ENCODE measurements at places on chromosomes 3 and 15.

DNA sequence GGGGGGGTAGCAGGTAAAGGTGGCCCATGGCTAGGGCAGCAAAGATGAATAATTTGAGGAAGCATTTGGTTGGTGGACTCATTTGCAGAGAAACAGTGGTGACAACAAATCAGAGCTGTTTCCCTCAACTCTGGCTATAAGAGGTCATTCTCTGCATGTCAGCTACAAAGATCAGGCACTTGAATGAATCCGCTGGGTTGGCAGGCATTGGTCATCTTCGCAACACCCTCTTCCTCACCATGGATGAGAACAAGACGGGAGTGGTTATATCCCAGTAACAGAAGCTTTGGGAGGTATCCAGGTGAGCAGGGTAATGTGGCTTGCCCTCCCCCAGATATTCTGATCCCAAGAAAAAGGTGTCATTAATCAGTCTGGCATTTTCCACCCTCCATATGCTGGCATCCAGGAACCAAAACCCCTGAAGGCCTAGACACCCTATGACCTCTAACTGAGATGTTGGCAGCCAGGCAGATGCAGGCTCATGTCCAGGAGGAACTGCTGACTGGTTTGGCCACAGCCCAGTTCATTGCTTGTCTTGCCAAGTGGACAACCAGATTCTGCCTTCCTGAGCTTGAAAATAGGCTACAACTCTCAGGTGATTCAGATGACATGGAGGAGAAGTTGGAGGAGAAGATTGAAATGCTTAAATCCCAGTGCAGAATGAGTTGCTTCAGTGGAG is 108.9 kb upstream of the TRIM42 start:
- no peak for DNase-seq

- DNase-seq, result no peak
Measured at GRCh38 chr3:45524565-45524964, 70.0 kb upstream of the LIMD1 start.

GRCh38 chr3:168545591-168545990 is 449.9 kb upstream of the GOLIM4 start:
- no peak for DNase-seq

DNA sequence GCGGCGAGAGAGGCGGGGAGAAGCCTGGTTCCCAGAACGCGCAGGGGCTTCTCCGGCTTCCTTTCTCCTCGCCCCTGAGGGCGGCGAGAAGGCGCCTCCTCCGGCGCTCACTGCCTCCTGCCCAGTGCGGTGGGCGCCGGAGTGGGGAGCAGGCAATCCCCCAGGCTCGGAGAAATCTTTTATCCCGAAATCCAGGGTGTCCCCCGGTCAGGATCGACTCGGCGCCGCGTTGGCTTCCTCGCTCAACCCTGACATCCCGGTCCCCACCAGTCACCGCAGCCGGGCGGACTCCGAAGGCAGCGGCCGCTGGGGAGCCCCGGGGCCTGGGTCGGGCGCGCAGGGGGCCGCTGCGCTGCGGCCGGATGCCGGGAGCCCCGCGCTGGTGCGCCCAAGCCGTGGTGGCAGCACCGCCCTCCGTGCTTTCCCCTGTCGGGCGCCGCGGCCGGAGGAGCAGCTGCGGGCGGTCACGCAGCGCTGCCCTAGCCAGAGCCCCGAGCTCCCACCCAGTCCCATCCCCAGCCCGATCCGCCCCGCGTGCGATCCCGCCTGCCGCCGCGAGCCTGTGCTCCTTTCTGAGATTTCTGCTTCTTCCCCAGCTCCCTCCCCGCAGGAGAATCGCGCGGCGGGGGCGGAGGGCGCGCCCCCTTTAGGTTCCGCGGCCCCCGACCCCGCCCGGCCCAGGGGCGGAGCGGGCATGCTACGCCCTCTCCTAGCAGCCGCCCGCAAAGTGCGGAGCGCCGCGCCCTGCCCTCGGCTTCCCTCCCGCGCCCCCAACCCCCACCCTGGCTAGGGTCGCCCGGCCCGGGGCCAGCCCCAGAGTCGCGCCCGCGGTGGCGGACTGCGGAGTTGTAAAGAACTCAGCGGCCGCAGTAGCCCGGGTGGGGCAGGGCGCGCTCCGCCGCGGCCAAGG is 683 bp upstream of the CACNA2D3 start:
- DNase-seq, result no peak

GRCh38 chr3:18669374-18669773 is 244.2 kb upstream of the SATB1 start:
- DNase-seq, result no peak

DNA sequence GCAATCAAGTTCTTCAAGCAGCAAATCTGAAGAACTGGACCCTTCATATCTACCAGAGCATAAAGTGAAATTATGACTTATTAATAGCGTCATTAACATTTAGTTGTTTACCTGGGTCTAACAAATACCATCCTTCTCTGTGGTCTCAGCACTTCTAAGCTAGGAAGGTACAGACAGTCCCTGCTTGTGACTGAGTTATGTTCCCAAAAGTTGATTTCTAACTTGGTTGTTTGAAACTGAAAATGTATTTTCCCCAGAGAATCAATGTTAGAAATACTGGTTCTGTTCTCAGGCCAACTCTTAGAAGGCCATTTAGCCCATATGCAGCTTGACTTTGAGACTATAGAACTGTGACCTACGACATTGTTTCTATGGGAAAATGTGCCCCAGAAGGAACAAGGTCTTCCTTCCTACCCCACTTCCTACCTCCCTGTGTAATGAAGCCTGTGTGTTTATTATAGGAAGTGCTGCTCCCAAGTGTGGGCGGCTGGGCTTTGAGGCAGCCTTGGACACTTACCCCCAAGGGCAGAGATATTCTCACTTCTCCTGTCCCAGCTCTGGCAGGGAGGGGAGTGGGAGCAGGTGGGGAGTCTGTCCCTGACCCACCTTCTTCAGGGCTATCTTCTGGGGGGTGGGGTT is 12.2 kb upstream of the MAPK6 start:
- no peak for DNase-seq

DNA sequence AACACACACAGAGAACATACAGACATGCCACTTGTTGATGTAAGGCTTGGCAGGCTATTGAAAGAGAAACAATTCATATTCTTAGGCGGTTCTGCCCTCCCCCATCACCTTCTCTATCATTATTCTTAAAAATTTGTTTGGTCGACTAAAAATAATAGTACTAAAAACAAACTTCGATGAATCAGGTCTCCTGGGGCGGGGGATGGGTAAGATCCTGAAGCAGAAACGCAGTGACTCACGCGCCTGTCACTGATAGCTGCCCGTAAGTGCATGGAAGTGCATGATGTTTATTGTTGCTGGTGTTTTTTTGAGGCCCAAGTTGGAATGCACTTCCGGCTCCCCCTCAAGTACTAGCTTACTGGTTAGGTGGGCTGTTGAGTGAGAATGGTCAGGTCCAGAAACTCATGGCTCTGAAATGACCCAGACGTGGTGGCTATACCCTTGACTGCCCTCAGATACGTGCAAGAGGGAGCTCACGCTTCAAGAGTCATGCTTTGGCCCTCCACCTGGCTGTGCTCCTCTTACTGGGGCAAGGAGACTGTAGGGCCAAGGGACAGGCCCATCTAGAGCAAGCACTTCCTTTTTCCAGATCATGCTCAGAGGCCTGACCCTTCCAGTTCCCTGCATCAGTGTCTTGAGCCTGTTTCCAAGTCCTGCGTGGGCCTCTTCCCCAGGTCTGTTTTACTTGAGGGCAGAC is 10.9 kb downstream of the SMAD3 start:
- DNase-seq, result peak; percentile 95

DNA sequence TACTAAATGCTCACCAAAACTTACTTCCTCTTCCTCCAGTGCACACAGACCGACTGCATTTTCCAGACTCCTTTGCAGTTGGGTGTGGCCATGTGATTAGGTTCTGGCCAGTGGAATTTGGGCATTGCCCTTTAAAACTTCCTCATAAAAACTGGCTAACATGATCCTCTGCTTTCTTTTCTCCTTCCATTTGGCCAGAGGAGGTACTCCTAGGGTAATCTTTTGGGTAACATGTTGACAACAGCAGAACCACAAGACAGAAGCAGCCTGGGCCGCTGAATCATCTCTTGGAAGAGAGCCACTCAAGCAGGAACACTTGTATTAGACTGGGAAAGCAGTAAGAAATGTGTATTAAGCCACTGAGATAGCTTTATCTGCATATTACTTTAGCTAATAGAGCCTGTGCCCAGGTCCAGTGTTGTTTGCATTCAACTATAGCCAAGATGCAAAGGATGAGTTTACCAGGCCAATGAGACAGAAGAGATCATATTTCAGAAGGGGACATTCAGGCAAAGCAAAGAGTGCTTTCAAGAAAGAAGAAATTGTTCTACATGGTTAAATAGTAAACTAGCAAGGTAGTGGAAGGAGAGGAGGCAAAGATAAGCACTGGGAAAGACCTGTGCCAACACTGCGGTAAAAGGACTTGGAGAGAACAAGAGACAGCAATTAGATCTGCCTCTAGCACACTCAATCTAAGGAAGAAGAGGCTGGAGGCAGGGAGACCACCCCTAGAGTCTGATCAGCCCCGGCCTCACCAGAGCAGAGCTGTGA is 79.8 kb downstream of the PLCH1 start:
- no peak for DNase-seq

GRCh38 chr3:122681284-122681973 is 790 bp downstream of the PARP14 start:
- peak; percentile 8 for DNase-seq

DNA sequence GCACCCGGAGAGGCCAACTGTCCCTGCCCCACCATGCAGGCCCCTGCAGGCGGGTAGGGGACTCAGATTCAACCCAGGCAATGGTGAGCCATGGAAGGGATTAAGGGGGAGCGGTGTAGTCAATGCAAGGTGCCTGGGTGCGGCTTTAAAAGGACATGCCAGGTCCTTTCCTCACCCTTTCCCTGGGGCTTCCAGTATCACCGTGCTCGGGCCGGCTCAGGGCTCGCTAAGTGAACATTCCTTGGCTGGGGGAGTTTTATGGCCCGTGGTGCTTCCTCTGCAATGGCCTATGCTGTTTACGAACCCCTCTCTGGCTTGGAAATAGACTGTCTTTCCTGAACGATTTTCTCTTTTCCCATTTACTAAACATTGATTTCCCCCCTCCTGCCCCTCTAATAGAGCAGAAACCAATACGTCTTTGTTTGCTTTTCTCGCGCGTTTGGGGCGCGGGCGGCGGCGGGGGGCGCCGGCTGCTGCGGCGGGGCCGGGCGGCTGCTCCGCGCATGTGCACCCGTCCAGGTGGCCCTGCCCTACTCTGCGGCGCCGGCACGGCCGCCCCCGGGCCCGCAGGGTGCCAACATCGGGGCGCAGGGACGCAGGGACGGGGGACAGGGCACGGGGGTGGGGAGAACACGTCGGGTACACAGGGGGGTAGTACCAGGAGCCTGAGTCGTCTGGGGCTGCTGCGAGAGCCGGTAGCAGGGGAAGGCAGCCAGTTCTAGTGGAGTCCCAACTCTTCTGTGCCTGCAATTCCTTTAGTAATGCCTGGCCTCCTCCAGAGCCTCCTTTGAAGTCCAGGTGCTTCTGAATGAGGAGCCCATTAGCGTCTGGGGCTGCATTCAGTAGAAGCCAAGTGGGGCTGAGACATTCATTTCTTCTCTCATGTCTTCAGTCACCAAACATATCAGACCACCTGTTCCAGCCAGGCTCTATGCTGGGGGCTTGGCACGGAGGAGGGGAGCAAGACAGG is 26.9 kb upstream of the CACNA2D2 start:
- no peak for DNase-seq

GRCh38 chr15:52139599-52140462 is 27.3 kb upstream of the BCL2L10 start:
- peak; percentile 80 for DNase-seq

DNA sequence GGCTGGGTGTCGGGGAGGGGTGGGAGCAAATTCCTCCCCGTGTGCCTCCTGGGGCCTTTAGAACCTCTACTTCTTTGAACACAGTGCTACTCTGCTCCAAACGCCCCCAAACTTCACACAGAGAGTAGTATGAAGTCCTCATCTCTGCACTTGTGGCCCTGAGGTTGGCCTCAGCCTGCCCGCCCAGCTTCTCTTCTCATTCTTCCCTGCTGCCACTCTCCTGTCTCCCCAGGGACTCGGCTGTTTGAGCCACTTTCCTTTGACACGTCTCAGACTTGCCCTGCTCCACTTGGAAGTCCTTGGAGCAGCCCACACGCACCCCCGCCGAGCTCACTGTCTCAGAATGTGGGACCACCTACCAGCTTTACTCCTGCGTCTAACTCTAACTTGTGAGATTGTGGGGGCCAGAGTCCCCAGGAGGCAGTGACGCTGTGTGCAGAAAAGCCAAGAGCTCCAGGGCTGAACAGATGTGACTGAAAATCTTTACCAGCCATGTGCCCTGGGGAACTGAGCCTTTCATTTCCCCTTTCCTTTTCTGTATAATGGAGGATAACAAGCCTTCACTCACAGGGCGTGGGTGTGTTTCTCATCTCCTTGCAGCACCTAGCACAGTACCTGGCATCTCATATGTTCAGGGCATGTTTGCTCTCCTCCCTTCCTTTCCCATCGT is 233.6 kb upstream of the CTDSPL start:
- no peak for DNase-seq

- no peak for DNase-seq
Measured at GRCh38 chr3:50122661-50123391, 32.3 kb upstream of the SEMA3F start.

- DNase-seq, result peak; percentile 87
Measured at GRCh38 chr3:71466483-71466882, 117.0 kb downstream of the FOXP1 start.

DNA sequence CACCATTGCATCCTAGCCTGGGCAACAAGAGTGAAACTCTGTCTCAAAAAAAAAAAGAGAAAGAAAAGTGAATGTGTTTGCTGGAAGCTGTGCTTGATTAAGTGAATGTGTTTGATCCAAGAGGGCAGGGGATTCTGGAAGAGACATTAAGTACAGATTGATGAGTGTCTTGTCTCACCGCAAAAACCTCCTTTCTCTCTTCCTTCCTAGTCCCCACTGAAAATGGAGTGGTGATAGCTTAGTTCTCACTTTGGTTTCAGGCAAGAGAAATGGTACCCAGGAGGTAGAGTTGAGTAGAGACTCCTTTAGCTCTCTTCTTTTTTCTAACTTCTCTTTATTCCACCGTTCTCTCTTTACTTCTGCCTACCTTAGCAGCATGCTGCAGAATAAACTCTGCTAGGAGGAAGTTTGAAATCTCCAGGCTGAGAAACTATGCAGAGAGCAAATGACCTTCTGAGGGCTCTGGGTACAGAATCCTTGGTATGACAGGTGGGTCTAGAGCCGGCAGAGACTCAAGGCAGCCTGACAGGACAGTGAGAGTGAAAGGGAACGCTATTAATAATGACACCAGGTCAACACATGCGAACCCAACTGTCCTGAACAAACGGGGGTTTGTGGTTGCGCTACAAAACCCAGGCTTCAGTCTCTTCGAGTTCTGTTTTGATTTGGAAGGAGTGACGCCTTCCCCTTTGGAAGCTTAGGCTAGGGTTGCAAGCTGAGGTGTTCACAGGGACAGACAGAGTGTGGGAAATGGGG is 74.9 kb downstream of the SMAD3 start:
- no peak for DNase-seq

- no peak for DNase-seq
Measured at GRCh38 chr15:68560501-68561113, 18.2 kb upstream of the CORO2B start.

Data from dermis microvascular lymphatic vessel endothelial cell (primary cell).